Stimulated activated CD8-positive, alpha-beta memory T cell treated with anti-CD3 and anti-CD28 coated beads, Interleukin-7, amount 100 ng/mL, for 4 hours (primary cell): ENCODE measurements at places on chromosomes 1 and 21.

- DNase-seq: no peak
These were observed 34.1 kb downstream of the SOAT1 start for GRCh38 chr1:179327679-179328078.

- peak; percentile 49 for DNase-seq
These were observed 71.7 kb upstream of the ETS2 start for GRCh38 chr21:38733972-38734546.

GRCh38 chr1:116564426-116564825, 6.4 kb downstream of the CD58 start:
- no peak for DNase-seq

- DNase-seq: no peak
These were observed 50.1 kb upstream of the COL6A1 start for GRCh38 chr21:45931397-45931969.

- DNase-seq: no peak
These were observed 451 bp downstream of the ADAMTSL4 start for GRCh38 chr1:150549496-150550221.

DNA sequence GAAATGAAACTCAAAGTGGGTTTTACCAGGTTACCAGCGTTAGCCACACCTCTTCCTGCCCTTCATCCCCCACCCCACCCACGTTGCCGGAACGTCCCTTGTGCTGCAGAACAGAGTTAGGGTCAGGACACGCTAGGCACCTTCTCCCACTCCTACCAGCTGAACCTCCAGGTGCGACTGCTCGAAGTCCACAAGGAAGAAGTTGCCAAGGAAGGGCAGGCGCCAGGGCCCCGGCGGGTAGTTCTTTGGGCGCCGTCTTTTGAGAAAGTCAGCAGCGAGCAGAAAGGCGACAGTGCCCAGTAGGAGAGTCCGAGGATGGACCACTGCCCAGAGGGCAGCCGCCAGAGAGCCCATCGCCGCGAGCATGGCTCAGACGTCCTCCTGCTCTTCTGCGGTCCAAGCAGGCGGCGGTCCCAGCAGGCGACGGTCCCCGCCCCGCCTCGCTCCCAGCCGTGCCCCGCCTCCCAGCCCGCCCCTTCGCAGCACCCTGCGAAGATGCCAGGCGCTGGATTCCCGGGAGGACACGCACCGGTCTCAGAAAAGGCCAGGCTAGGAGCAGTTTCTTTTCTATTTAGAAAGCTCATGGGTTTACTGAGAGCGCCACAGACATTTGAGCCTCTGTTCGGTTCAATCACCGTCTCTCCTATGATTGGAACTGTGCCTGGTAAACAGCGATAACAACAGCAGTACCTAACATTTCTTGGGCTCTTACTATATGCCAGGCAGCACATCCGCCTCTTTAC, at the start of gene CYP2J2:
CYP2J2 (minus strand) TSS at position 393 of the 743 bp plus-strand sequence; CDS start at position 366, 27 bp downstream.
- DNase-seq: no peak

DNA sequence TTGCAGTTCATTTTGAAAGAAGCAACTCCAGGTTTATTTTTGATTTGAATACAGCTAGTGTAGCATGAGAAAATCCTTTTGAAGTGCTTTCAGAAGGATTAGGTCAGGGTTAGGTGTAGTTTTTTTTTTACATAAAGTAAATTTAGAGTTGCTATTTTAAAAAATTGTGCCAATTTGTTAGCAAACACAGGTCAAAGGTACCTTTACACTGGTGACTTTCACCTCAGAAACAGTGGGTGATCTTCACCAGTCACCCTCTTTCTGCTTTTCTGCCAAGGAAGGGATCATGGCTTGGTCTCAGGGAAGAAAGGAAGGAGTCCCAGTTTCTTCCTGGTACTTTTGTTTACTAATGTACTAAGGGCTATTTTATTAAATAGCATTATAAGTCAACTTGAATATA, 111.5 kb downstream of the SDCCAG8 start:
- DNase-seq: no peak

DNA sequence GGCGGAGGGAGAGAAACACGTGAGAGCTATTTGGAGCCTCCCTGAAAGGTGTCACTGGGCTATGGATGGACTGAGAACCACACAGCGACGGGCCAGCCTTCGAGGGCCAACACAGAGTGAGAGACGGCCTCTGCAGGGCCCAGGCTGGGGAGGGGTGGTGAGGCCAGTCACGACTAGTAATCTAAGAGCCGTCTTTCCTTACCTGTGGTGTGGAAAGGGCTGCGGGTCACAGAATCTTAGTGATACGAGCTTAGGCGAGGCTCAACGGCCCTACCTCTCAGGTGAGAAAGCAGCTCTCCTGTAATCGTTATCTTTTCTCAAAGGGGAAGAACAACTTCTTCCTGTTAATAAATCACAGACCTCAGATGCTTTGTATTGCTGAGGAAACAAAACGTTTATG, 33.4 kb upstream of the COX20 start:
- no peak for DNase-seq

GRCh38 chr1:96872757-96873156, 151.2 kb downstream of the PTBP2 start:
- DNase-seq: no peak
